AG04449 (cell line): ENCODE measurements at places on chromosomes 7 and 10.
A peak's percentile ranks its signal among the peaks of the same experiment; 100 is the strongest.

DNA sequence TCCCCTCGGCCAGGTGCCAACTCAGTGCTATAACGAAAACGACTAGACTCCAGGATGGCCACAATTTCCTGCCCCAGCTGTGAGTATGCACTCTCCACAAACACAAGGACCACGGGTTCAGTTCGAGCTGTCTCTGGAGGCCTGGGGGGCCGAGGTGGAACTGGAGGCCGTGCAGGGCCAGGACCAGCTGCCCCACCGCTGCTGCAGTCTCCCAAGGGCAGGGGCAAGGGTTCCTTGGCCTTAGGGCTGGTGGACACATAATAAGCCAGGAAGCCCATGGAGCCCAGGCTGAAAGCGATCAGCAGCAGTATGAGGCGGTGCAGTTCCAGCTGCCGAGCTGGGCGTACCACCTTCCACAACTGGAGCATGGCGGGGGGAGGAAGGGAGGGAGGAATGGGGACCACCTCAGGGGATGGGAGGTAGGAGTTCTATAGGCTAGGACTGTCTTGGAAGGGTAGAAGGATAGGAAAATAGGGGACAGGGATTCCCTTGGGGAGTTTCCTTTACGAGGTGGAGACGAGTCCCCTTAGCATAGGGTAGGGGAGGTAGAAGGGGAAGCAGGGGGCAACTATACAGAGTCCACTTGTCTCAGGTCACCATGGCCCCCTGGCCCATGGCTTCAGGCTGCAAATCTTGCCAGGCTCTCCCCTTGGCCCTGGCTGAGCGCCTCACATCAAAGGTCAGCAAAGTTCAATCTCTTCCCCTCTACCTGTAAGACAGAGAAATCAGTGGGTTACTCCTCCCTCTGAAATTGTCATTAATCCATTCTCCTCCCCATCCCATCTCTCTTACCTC, 3.2 kb downstream of the NDST2 start:
- DNase-seq: no peak

- DNase-seq: no peak
These were observed 26.6 kb downstream of the APBB1IP start for GRCh38 chr10:26464632-26465280.

- no peak for DNase-seq
These were observed 118.3 kb upstream of the KMT2E start for GRCh38 chr7:104895522-104896236.

DNA sequence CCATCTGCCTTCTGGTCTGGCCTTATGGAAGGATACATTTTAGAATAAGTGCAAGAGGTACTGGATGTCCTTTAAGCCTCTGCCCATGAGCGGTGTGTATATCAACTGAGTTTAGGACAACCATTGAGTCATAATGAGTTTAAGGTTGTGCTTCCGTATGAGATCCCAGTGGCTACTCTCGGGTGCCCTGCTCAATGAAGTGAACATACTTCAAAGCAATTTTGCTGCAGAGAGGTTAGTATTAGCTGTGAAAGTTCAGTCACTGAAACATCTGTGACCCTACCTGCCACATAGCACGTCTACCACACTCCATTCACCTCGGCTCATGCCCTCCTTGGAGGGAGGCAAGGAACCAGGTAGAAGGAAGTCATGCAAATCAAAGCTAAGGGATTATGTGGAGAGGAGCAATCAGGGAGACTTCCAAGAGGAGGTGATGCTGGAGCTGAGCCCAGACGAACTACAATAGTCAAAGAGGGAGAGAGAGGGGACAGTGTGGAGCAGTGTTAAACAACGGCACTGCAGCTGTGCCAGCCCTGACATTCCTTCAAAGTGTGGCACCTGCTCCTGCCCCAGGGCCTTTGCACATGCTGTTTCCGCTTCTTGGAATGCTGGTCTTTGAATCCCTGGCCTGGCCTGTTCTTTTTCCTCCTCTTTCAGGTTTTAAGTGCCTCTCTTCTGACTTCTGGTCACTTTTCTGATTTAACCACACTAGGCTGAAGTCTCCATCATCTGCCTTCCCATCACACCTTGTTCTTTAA, 25.4 kb downstream of the BTBD16 start:
- no peak for DNase-seq

- no peak for DNase-seq
These were observed 59.3 kb downstream of the COL28A1 start for GRCh38 chr7:7476381-7476780.

- DNase-seq: no peak
These were observed 254.9 kb downstream of the TRIL start for GRCh38 chr7:28703037-28703765.

- DNase-seq: no peak
These were observed 130.7 kb downstream of the CELF2 start for GRCh38 chr10:11148142-11149028.

- DNase-seq: no peak
These were observed 39.1 kb downstream of the PODXL start for GRCh38 chr7:131517218-131517923.

DNA sequence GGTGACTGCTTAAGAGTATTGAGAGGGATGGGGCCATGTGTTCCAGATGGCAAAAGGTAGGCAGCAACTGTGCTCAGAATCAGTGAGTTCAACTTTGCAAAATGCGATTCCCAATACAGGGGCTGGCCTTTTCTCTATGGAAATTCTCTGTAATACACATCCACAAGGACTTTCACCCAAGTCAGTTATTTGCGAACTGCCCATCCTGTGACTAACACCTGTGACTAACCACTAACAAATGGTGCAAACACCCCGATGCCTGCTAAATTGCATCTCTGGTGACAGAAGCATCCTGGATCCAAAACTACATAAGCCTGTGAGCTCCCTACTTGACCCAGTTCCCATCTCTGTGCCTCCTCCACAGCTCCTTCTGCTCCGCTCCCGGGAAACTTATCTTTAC, 9.0 kb upstream of the CUZD1 start:
- peak; percentile 55 for DNase-seq

DNA sequence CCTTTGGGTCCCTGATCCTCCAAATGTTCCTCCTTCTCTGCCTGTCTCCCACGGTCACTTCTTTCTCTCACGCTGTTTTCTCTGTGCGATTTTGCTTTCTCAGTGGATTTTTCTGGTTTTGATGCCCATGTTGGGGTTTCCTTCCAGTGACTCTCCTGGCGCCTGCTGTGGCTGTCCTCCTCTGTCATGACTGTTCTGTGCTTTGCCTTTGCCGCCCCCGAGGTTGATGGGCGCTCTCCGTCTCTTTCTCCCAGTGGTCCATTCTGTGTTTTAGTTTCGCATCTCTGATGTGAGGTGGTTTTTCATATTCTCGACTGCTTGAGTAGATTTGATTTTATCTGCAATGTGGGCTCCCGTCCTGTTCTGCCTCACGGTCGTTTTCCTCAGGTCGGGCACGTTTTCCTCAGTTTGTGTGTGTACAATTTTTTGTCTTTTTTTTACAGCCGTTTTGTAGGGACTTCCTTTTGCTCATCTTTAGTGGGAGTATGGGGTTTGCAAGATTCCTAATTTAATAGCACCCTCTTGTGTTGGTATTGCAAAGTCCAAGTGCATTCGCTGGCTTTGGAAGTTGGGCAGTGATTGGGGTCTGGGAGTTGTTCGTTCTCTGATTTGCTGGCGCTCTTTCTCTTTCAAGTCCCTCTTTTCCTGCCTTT, 100.0 kb downstream of the INPP5A start:
- DNase-seq: no peak

DNA sequence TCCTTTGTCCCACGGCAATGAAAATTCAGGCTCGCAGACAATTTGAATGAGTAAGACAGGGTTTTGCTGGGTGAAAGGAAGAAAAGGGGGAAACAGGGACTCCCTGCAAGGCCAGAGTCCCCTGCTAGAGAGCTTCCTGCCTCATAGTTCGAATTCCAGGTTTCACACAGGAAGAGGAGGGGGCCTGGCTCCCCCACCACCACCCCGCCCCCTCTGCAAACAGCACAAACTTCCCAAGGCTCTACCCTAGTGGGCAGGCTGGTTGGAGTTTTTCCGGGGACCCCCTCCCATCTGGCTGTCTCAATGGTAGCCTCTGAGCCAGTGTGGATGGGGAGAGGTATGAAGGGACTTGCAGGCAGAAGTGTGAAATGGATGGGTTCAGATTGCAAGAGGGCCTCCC, 57.4 kb upstream of the NEBL start:
- DNase-seq: no peak

DNA sequence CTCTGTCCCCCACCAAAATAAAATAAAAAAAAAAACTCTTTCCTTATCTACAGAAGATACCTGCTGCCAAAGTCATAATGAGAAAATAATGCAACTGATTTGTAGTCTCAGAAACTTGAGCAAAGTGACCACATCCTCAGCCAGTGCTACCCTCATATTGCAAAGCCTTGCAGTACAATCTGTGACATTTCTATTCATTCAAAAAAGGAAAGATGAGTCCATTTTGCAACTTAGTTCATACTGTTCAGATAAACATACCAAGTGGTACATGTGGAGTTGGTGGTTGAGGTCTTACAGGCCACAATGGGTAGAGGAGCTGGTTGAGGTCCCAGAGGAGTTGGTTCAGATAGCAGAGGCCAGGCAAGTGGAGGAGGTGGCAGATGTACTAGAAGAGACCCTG, 6.5 kb upstream of the EIF5AL1 start:
- DNase-seq: no peak

- no peak for DNase-seq
These were observed 6.3 kb upstream of the OPN4 start for GRCh38 chr10:86647773-86648703.

DNA sequence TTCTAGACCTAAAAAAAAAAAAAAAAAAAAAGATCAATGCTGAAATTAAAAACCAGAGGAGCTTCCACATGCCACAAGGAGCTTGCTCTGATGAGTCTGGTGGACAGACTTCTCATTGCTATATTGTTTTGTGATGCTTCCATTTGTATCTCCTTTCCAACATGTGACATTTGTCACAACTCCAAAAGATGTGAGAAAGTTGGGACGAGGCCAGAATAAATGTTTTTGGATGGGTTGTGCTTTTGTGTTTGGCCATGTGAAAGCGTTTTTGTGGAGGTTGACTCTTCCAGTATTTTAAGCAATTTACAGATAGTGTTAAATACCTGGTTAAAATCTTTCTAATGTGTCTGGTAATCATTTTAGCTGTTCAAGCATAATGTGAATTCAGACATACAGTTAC, 280.1 kb downstream of the SKAP2 start:
- no peak for DNase-seq

DNA sequence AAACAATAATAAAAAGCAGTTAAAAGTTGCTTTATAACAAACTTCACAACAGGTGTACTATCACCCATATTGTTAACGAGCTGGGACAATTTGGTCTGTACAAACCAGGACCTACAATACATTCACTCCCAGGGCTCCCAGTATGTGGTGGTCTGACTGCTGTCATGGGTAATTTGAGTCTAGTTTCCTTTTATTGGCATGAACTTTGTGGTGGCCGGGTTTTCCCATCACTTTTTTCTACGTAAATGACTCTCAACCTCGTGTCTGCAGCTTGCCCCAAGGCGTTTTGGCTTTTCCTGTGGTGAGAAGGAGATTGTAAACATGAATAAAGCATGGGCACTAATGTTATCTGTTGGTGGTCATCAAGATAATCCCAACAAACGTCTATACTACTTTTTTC, 118.7 kb upstream of the CDK6 start:
- no peak for DNase-seq

DNA sequence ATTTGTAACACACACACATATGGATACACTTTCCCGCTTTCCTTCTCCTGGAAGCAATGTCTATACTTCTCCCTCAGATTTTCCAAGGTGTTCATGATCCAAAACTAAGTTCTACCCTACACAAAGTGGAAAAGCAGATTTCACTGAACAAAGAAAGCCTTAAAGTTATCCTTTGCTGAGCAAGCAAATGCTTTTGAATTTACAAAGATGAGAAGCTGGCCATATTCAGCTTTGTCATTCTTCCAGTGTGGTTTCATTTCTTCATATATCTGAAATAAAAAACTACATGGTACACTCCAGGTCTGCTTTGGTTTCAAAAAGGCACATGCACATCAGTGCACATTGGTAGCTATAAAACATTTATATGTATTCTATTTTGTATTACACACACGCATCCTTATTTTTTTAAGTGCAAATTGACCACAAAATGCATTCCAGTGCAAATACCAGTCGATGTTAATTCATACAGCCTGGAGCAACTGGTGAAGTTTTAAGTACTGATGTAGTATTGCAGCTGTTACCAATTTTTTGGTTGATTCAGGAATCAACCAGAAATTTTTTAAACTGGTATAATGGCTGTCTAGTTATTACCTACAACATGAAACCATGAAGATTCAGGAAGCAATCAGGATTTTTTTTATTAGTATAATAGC, 65.5 kb upstream of the SRPK2 start:
- peak; percentile 88 for DNase-seq

DNA sequence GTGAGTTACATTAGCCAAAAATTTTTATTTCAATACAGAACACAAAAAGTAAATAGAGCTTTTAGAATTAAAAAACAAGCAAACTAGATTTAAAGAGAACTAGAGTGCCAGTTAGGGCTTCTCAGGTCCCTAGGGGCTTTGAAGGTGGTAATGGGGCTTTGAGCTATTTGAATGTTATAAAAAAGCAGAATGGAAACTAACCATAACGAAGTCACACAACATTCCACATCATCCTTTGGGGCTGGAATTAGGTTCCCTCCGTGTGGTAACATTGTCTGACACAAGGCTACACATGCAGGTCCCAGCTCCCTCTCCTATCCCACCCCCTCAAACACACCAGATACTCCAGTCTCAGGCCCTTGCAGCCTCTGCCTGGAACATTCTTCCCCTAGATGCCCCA, 15.3 kb downstream of the JAZF1 start:
- DNase-seq: no peak

DNA sequence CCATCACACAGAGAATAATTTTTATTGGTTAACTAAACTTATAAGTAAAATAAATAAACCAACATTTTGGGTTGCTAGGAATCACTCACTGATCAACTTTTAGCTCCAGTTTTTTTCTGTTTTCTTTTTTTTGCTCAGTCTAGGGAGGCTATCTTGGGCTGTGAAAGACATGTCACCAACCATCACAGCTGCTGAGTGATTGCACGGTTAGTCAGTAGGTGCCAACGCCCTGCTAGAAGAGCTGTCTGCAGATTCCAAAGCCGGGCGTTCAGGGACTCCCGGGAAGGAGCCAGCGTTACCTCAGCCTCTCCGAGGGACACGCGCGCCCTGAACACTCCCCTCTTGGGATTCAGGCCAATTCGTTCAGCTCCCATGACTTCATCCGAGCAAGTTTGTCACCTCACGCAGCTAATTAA, 604 bp upstream of the STAM start:
- DNase-seq: no peak

DNA sequence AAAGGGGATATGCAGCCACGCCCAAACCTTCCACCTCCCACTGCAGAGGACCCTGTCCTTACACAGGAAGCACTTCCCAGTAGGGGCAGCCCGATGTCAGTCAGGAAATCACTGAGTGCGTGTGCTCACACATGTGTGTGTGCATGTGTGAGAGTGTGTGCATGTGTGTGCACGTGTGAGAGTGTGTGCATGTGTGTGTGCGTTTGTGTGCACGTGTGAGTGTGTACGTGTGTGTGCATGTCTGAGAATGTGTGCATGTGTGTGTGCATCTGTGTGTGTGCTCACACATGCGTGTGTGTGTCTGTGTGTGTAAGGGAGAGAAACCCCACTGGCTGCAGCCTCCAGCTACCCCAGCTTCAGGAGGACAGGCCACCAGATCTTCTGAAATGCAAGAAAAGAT, 229.3 kb downstream of the KCNMA1 start:
- DNase-seq: no peak
